ENCODE measurements at places on chromosomes 7 and 10.

- DNase-seq = no peak
Measured at GRCh38 chr10:47021850-47022249, 110.6 kb downstream of the PTPN20 start.

DNA sequence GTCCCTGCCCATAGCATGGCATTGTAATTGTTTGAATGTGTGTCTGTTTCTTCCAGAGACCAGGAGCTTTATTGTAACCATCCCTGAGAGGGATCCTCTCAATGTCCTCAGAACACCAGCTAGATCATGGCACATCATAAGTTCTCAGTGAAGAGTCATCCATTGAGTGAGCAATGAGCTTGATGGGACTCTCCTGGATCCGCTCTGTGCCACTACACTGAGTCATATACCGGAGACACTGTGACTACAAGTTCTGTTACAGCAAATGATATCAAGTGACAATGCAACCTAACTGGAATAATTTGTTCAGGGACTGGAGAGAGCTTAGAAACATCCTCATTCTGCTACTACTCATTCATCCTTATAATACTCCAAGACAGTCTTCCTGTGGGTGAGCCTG lies 25.1 kb downstream of the MRPS24 start:
- DNase-seq = no peak

DNA sequence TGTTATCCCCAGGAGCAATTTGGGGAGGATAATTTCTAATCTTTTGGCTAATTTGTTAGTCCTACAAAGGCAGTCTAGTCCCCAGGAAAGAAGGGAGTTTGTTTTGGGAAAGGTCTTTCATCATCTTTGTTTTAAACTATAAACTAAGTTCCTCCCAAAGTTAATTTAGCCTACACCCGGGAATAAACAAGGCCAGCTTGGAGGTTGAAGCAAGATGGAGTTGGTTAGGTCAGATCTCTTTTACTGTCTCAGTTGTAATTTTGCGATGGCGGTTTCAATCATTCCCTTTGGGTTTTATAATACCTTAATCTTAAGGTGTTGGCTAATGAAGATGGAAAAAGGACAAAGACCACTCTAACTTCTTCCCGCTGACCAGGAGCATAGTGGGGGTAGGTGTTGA lies 166.4 kb upstream of the NAMPT start:
- DNase-seq = no peak

- no peak for DNase-seq
Measured at GRCh38 chr7:34849986-34850385, 187.3 kb downstream of the DPY19L1 start.

DNA sequence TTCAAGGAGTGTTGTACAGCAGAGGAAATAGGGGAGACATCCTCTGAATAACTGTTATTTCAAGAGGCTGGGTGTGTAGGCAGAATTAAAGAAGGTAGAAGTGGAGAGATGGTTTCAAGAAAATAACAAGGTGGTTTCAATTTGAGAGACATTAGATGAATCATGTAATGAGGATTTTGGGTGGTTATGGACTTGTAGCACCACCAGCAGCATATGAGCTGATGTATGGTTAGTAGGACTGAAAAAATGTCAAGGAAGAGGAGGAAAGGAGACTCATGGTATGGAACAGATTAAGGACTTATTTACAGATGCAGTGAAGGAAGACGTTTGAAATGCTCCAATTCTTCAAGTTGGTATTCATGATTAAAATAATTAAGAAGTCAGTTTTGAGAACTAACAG lies 166.2 kb downstream of the EXOC4 start:
- no peak for DNase-seq

DNA sequence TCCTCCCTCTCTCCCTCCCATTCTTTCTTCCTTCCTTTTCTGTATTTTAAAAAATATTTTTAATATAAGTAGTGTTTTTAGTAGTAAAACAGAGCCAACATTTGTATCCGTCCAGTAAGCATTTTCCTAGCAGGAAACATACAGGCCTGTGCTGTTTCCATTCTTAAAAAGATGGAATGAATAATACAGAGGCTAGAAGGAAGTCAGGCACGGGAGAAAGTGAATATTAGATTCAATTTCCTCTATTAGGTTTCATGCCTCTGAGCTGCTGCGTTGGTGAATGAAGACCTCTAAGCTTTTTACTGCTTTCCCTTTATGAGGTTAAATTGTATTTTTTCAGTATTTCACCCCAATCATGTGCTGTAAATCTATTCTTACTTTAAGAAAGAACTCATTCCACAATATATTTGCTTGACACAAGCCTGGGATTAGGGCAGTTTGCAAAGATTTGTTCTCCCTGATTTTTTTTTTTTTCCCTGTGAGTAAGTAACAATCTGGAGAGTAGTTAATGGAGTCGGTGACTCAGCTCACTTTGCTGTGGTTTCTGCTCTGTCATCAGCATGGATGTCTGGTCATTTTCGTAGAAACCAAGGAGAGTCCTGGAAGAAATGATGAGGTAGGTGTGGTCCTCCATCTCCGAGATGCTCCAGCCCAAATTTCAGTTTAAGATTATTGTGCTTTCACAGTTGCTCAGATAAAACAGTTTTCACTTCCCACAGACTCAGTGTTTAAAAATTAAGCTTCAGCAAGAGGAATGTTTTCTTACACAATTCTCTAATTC lies 76.1 kb upstream of the PITRM1 start:
- DNase-seq = no peak

- DNase-seq = no peak
Measured at GRCh38 chr10:28087661-28088351, 88.9 kb upstream of the ODAD2 start.

GRCh38 chr10:26857991-26858706 lies 2.6 kb downstream of the ABI1 start:
- no peak for DNase-seq

- no peak for DNase-seq
Measured at GRCh38 chr10:87703771-87704170, 44.1 kb downstream of the PAPSS2 start.

- no peak for DNase-seq
Measured at GRCh38 chr7:45174328-45174610, 16.7 kb downstream of the RAMP3 start.

DNA sequence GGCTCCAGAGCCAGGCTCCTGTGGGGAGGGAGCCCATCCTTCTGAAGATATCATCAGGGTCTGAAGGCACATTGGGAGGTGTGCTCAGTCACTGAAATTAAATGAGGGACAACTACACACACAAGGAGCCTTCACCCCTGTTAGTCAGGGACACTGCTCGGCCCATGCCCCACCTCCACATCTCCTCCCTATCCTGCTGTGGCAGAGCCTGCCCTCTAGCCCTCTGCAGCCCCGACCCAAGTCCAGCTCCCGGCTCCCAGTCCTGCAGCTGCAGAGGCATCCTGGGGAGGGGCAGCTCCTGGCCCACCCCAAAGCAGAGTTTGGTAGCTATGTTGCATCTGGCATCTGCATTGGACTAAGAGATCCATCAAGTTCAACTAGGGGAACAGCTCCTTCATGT lies 136.3 kb downstream of the ZNF248 start:
- DNase-seq = no peak

GRCh38 chr10:61385231-61386001 lies 67.8 kb downstream of the TMEM26 start:
- no peak for DNase-seq

DNA sequence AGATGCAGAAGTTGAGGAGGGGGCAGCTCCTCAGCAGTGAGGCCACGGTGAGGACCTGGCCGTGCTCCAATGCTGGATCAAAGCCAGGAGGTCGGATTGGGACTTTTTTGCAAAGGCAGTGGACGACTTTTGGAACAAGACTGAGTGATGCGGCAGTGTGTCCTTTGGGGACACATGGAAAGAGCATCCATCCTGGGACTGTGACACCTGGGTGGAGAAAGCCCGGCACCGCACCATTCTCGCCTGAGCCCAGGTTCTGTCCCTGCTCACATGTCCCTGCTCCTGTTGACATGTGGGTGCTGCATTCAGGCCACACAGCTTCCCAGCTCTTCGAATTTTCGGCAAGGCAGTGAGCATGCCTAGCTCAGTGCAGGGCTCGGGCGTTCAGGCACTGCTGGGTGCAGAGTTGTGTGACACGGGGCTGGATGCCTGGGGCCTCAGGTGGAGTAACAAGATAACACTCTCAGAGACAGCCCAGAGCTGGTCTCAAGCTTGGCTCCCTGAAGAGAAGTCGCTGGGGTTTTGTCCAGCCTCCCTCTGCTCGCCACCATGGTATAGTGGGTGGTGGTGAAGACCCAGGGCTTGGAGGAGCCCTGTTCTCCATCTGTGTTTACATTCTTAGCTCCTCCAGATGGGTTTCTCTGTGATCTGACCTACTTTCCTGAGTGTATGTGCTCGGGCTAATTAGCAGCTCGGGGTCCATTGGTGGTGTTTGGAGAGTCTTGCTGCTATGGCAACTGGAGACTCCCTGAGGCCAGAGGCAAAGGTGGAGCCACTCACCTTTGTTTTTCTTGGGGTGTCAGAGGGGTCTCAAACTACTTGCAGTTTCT lies 111.7 kb upstream of the BTBD16 start:
- no peak for DNase-seq

DNA sequence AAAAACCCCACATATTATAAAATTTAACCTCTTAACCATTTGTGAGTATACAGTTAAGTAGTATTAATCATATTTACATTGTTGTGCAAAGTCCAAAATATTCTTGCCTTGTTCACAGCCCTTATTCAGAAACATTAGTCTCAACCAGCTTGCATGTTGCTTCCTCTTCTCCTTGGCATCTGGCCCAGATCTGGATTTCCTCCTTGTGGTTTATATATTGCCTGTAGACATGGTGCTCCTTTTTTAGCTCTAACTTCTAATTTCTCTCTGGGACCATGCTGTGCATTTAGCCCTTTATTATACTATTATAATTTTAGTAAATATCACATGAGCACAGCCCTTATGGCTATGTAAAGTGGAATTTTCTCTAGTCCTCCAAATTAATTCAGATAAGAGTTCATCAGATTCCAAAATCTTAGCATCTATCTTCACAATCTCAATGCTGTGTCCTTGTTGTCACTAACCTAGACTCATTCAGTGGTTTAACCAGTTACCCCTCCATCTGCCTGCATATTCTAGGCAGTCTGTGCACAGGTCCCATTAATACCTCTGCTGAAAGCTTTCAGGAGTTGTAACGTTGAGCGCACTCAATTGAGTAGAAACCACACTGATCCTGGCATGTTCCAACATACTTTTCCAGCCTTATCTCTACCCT lies 7.9 kb downstream of the CPED1 start:
- no peak for DNase-seq

DNA sequence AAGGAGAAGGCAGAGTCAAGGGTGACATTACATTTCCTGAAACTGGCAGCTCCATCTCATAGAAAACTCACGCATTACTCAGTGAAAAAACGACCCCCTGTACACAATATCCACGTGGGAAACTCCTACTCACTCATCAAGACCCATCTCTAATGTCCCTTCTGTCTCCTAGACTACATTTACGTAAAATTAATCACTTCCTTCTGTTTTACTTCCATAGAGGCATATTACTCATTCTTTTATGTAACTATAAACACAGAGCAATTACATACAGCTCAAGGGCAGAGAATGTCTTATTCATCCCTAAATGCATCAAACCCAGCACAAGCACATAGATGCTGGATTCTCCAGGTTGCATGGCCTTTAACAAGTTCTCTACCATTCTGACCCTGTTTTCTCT lies 281.8 kb downstream of the KCNMA1 start:
- DNase-seq = no peak

DNA sequence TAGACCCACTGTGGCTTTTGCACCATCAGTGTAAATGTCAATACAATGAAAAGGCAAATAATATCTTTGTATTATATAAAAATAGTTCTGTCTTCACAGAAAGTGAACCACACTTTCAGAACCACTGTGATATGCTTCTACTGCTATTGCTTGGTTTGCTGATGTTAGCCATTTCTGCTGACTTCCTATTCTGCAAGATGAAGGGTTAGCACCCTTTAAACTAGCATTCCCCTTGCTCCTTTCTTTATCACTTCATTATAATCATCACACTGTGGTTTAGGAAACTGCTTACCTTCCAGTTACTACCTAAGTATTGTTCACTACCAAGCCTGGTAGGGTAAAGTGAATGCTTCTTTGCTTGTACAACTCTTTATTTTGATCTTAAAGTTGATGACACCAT lies 29.2 kb downstream of the MYPN start:
- DNase-seq = no peak

GRCh38 chr10:102287991-102288390 lies 42.7 kb downstream of the GBF1 start:
- DNase-seq = no peak

DNA sequence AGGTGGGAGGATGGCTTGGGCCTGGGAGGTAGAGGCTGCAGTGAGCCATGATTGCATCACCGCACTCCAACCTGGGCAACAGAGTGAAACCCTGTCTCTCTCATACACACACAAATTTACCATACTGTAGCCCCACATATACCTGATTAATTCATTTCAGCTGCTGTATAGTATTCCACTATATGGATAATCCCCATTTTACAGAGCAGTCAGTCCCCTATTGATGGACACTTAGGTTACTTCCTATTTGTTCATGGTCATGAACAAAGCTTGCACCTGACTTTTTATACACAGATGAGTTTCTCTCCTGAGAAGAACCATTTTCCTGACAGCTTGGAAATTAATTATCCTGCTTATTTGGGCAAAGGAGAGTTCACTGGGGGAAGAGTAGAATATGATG lies 59.2 kb downstream of the EMX2 start:
- DNase-seq = no peak

DNA sequence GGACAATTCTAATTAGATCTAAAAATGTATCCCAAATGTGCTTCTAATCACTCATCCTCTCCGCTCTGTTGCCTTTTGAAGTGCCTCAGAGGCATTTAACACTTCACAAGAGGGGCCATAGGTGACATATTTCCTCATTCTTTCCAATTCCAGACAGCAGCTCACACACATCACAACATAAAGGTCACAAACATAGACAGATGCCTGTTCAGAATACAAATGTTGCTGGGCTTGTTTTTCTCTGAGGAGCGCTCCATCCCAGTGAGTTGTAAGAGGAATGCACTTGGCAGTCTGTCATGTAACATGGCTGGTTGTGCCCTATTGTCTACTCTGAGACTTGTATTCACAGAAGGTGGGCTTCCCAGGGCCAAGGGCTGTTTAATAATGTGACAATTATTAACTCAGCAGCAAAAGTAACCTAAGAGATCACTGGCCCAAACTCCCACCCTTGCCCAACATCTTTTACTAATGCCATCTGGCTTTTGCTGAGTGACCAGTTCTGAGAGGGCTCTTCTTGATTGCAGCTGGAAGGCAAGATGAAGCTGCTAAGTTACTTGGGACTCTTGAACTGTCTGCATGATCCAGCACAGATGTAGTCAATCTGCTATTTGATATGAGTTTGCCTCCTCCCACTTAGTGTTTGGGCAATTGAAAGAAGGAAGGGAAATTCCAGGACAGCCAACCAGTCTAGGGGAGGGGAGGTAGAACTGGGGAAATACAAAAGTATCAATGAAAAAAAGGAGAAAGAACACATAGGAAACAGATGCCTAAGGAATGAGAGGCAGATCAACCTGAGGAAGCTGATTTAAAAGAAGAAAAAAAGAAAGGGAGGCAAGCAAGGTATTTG lies 13.6 kb downstream of the PON2 start:
- DNase-seq = peak; percentile 81

- DNase-seq = no peak
Measured at GRCh38 chr7:158588085-158588877, 658 bp upstream of the PTPRN2 start.

Data from globus pallidus (tissue), 1 donor.